ENCODE measurements at places on chromosomes 2 and 18. TPM values are rescaled to one million over a fixed set of nuclear protein-coding genes. Genes with fewer than 3 reads are reported as not detected.

Gene TMEM185B
- 24.2 TPM for total RNA-seq

Gene CRYBA2
- total RNA-seq = not detected

Gene IL36G
- 15.7 TPM for total RNA-seq

Gene FLACC1
- total RNA-seq = not detected

Gene TMEM198
- total RNA-seq = 0.93 TPM

Gene ABCG8
- total RNA-seq = not detected

Gene PRSS56
- total RNA-seq = not detected
